Naive thymus-derived CD4-positive, alpha-beta T cell (primary cell): ENCODE measurements at places on chromosomes 4 and X.

DNA sequence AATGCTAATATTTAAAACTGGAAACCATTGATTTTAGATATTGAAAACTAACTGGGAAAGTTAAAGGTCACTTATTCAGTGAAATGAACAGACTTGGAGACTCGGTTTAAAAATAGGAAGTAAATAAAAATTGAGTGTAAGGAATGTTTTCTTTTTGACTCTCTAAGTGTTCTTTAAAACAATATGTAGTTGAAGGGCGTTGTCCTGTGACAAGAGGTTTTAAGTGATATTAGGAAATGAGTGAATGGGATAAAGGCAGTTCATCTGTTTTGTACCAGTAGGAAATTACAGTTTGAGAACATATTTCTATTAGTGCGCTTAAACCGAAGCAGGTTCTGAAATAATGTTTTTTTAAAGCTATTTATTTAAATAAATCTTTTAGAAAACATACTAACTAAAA, 77.2 kb downstream of the ARFIP1 start:
- no peak for DNase-seq

GRCh38 chr4:143362349-143363046, 25.8 kb downstream of the GAB1 start:
- no peak for DNase-seq

DNA sequence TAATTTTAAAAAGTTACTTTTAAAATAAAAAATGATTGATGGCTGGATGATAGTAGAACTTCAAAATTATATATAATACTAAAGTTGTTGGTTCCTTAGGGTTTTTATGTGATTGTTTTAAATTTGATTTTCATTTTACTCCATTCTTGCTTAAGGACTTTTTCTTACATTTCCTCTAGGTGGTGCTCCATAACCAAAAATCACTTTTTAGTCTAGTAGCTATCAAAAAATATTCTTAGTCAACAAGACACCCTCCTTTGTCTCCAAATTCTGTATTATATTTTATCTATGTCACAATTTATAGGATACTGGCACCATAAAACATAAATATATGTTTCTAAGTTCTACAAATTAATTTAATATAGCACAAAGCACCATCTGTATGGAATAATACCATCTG, 67.2 kb upstream of the BRWD3 start:
- DNase-seq, result no peak

- no peak for DNase-seq
Observed at GRCh38 chrX:97065973-97066372, 182.3 kb downstream of the RPA4 start.

DNA sequence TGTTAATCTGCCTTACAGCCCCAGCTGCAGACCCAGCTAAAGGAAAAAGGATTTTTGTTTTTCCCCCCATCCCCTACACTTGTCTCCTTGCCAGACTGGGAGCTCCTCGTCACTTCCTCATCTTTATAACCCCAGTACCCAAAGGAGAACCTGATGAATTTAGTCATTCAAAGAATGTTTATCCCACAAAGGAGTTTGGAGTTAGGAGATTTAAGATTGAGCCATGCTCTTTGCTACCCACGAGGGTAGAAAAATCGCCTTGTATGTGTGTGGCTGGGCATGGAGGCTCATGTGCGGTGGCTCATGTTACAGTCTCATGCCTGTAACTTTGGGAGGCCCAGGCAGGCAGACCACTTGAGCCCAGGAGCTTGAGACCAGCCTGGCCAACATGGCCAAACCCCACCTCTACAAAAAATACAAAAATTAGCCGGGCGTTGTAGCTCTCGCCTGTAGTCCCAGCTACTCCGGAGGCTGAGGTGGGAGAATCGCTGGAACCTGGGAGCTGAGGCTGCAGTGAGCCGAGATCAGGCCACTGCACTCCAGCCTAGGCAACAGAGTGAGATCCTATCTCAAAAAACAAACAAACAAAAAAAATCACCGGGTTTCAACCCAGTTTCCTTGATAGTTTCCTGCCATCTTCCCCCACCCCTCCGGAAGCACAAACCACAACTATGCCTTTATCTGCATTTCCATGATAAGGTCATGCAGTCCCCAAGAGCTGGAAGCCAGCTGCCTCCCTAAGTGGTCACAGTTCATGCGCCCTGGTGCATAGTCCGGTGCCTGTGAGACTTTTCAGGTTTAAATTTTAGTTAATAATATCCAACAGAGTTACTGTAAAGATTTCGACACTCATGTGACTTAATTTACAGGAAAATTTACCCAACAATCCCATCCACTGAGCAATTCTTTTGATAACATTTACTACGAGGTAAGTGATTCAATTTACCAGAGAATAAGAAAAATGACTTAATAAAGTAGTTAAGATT, 1.5 kb downstream of the CFAP97 start:
- DNase-seq, result peak; percentile 54

DNA sequence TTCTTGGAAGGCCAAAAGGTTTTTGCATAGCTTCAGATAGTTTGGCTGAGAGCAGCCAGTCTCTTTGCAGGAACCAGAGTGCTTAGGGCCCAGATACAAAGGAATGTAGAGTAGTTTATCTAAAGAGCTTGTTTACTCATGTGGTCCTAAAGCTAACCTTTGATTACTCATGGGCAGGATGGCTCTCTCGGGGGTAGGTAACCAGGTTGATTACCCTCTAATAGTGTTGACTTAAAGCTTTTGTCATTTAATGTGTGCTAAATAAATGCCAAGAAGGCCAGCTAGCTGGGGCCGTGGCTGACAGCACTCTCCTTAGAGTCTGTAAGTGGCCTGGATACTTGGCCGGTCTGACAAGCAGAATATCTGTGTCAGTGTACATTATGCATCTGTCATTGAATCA, 69.7 kb upstream of the MAGEB16 start:
- DNase-seq, result no peak

- no peak for DNase-seq
Observed at GRCh38 chr4:92112805-92113204, 191.0 kb upstream of the GRID2 start.

DNA sequence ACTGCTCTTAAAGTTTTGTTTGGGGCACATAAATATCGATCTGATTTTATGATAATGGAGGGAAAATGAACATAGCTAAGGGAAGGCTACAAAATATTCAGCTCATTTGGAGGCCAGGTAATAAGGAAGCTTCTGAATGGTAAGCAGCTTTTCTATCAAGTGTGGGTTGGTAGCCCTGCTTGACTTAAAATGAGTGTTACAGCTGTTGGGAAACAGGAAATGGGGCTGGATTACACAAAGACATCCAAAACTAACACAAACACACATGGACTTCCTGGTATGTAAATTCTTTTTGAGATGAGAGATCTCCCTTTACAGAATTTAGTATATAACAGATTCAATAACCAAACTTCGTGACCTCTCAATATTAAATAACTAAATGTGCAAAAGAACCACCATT, 58.0 kb downstream of the FGF16 start:
- DNase-seq, result no peak

- DNase-seq, result no peak
Observed at GRCh38 chr4:148059617-148060180, 327.8 kb downstream of the ARHGAP10 start.

GRCh38 chr4:113684534-113685091, 76.9 kb downstream of the CAMK2D start:
- no peak for DNase-seq
